GM20000 (cell line): ENCODE measurements at places on chromosomes 3 and 15.

DNA sequence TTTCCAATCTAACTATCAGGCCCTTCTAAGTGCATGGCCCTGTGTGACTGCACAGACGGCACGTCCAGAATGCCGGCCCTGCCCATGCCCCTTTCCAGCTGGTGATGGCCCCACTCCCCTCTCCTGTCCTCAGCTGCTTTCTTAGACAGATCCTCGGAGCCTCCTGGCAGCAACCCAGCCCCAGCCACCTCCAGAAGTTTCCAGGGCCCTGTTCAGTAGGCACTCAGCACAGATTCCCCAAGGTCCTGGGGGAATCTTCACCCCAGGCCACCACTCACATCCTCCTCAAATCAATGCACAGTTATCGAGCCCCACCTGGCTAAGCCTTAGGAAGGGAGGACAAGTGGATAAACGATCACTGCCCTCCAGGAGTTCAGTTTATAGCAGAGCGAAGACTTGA lies 1.4 kb upstream of the CRABP1 start:
- DNase-seq: no peak

GRCh38 chr15:69127306-69127705 lies 33.1 kb upstream of the GLCE start:
- DNase-seq: no peak

DNA sequence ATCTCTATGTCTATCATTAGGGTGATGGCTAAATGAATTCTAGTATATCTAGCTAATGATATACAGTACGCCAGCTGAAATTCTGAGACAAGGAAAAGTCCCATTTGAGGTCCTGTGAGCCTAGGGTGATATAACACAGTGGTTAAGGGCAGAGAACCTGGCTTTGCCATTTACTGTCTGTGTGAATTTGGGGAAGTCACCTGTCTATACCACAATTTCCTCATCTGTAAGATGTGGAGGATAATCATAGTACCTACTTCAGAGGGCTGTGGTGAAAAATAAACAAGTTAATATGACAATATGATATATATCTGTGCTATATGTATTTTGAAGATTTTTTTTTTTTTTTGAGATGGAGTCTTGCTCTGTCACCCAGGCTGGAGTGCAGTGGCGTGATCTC lies 9.8 kb upstream of the ANKDD1A start:
- DNase-seq: no peak

- peak; percentile 58 for DNase-seq
These were observed 162.4 kb upstream of the CFAP20DC start for GRCh38 chr3:59212128-59212779.
